ENCODE measurements at places on chromosomes 4 and X.

GRCh38 chrX:85109235-85109634, 105.6 kb downstream of the APOOL start:
- no peak for DNase-seq

DNA sequence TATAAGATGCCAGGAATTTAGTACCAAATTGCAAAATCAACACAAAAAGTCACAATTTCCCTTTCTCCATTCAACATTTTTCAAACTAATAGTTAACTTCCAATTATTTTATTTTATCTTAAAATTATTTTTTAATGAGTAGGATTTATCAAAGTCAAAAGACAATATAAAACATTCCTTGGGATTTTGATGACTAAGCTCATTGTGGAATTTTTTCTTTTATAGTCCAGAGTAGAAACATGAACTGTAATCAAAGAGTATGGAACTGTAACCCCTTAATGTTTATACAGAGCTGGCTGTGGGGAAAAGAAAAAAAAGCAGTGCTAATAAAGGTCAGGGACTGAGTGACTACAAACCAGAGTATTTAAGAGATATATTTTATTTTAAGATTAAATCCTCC, 368.6 kb upstream of the CPXCR1 start:
- DNase-seq: no peak

- DNase-seq: no peak
Measured at GRCh38 chr4:136818811-136819330, 713.4 kb downstream of the PCDH18 start.

DNA sequence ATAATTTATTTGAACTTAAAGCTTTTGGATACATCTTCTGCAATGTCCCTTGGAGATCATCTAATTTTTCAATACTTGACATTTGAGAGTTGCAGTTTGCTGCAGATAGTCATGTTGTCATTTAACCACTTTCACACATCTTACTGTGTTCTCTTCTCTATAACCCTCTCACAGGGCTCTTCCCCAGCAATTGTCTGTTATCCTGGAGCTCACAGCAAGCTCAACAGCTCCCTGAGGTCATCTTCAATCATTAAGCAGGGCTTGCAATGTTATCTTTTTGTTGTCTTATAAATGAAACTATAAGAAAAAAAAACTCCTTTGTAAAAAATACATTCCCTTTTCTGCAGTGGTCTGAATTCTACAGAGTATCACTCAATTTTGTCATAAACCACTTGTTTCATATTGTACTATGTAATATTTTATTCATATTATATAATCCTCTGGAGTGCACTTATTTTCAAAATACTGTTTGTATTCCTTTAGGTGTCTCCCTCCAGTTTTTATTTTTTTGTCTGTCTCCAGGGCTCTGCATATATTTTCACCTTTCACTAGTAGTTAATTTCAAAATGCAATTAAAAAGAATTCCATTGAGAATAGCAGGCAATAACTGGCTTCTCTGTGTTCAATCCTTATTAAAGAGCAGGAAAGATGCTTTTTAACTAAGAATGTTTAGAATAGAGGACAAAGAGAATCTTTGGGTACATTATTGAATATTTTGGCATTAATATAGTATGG, 106.3 kb upstream of the ARSJ start:
- DNase-seq: no peak

GRCh38 chr4:172819353-172819752, 349.3 kb upstream of the GALNT7 start:
- no peak for DNase-seq

DNA sequence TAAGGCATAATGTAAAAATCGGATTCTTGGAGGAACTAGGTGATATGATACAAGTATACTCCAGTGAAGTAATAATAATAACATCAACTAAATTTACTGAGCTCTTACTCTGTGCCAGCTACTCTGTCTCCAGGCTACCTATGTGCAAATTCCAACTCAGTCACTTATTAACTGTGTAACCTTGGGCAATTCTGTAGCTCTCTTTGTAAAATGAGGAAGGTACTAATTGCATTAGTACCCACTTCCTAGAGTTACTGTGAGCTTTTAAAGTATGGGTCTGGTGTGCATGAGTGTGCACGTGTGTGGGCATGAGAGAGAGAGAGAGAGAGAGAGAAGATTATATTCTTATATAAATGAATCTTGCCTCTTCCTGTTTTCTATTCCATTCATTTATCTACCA, 169.9 kb downstream of the KCNIP4 start:
- no peak for DNase-seq

- no peak for DNase-seq
Measured at GRCh38 chr4:109044431-109044830, 258.0 kb downstream of the COL25A1 start.

DNA sequence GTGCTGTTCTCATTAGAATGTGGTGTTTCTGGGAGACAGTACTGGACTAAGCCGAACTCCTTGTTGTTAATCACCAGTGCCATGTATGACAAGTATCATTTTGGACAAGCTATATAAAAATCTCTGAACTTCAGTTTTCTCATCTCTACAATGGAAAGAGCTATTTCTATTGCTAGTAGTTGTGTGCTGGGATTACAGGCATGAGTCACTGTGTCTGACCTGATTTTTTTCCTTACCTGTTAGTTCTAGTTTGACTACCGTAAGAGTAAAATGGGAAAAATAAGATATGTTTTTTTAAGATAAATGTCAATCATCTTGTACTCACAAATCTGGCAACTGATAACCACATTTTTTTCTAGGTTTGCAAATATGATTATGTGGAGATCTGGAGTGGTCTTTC, 192.3 kb downstream of the TLL1 start:
- DNase-seq: no peak

DNA sequence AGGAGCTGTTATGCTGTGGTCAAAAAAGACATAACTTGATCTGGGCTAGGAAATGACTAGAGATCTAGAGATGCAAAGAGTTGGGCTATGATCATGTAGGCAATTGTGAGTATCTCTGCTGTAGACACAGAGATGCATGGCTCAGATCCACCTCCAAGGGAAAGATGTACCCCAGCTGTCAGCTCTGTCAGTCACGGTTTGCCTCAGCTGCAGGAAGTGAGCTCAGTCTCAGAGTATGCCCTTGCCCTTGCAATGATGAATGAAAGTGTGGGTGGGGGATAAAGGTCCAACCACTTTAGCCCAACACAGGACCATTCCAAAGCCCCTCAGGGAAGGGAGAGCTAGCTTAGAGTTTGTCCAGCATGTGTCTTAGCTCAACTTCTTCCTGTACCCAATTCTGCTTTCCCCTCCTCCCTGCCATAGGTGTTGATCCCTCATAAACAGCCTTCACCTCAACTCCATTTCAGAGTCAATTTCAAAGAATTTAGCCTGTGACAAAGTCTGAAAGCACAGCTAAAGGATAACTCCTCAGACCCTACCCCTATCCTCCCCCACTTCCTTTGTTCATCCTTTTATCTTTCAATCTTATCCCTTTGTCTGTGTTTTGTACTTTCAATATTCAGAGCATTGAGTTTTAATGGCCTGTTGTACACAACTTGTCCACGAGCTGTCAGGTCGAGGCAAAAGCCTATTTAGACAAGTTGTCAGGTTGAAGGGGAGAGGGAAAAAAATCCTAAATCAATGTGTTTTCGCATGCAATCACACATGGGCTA, 90.6 kb downstream of the MID1IP1 start:
- no peak for DNase-seq

DNA sequence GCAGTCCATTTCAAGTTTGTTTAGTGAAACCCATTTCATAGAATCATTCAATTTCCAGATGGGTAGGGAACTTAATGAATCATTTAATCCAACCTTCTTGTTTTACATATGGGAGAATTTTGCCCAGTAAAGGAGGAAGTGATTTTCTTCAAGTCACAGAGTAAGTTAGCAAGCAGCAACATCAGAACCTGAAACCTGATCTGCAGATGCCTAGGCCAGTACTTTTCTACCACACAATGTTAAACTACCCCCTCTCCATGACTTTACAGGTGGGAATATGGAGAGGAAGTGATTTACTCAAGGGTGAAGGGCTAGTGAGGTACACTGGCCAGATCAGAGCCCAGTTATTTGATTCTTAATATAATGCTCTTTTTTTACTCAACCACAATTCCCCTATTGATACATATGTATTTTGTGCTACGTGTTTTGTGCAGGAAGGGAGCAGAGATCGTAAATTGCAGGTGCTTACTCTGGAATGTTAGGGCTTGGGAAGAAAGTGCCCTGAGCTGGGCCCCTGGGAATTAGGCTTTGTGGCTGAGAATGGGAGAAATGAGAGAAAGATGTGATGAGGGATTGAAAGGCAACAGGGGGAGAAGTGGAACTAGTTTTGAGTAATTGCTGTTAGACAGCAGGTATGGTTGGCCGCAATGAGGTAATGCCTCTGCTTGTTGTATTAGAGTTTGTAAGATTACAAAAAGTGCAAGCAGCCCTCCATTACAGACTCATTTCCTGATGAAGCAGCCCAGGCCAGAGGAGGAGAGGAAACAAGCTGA, 6.8 kb downstream of the LHFPL1 start:
- DNase-seq: no peak

DNA sequence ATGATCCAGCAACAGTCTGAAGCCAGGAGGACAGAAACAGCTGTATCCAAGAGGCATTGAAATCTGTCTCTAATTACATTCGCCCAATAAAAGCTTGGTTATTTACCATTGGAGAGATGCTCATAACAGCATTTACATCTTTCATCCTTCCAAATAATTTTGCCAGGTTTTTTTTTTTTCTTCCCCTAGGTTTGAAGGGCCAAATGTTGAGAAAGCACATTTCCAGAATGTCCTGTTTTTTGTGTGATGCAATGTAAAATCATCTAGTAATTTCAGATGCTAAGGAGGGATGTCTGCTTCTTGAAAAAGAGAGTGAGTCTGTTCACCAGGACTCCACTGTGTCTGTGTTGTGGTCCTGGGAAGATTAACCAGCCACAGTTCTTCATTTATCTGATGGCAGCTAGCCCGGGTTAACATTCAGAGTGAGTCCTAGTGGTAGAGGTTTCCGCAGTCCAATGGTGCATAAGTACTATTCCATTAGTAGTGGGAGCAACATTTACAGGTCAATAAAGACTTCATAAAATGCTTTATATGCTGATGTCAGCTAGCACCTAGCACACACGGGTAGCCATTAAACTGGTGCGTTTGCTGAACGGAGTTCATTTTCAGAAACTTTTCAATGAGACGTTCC, 406.8 kb downstream of the STIM2 start:
- DNase-seq: no peak

- no peak for DNase-seq
Measured at GRCh38 chr4:133493241-133493640, 344.1 kb downstream of the PCDH10 start.

- no peak for DNase-seq
Measured at GRCh38 chr4:37803348-37803973, 23.0 kb upstream of the PGM2 start.

DNA sequence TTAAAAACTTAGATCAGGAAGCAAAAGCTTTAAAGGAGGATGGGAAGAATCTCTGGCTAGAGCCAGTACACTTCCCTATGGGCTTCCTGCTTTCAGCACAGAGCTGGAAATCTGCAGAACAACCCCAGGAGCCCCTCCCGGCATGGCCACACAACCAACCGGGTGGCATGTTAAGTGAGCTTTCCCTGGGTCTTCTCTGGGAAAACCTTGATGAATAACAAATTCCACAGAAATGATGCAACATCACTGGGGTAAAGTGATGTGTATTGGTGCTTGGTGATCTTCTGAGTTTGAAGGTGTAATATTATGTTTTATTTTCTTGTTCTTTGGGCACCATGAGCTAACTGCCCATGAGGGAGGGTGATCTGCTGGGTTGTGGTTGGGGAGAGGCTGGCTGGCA, 22.1 kb downstream of the NHS start:
- DNase-seq: no peak

DNA sequence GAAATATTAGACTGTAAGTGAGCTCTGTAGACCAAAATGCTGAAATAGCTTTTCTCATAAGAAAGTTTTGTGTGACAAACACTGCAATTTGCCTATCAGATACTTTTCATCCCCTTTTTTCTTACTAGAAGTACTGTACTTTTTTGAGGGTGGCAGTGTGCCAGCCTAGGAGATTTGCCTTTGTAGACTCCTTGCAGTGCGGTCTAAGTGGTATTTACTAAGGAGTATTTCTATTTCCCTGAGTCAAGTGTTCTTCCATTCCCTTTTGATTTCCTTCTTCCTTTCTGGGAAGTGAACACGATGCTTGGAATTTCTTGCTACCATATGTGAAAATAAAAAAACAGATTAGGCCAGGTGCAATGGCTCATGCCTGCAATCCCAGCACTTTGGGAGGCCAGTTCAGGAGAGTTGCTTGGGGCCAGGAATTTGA, 34.6 kb downstream of the PDLIM5 start:
- DNase-seq: no peak

DNA sequence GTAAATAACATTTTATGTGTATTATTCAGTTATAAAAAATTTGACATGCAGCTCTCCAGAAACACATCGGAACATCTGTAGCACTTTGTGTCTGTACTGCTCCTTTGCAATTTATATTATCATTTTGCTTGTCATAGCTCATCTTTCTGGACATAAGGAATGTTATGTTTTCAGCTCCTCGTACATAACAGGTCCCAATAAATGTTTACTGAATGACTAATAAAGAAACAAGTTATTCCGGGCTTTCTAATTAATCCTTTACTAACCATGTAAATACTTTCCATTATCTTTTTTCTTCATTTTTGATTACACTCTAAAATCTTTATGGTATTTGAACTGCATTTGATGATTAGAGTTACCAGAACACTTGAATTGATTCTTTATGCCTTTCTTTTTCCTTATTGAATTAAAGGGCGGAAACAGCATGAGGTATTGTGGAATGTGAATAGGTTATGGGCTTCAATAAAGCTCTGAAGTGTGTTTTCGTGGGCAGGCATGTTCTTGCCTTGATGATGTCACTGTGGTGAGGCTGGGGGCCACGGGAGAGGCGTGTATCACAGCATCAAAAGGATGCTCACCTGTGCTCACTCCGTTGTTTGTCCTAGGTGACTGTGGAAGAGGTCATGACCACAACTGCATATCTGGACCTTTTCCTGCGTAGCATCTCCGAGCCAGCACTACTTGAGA, 131.6 kb downstream of the GATB start:
- no peak for DNase-seq

DNA sequence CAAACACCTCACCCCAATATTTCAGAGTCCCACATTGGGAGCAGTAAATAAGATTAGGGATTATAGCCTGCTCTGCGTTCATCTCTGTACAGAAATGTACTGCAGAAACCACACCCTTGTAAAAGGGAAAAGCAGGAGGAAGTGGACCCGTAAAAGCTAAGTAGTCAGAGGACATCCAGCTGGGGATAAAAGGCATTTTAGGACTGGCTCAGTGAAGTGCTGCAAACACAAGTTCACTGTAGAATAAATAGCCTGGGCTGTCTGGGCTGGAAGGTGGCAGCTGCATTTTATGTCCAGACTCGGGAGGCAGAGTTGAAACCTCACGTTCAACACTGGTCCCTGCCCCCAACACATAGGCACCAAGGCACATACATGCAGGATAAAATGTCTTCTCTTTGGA, 178.7 kb upstream of the FAT1 start:
- no peak for DNase-seq

Data from activated gamma-delta T cell (primary cell).